AG20443 (cell line): ENCODE measurements at places on chromosomes 2 and 18.

- no peak for DNase-seq
Observed at GRCh38 chr18:48500517-48500916, 38.3 kb upstream of the CTIF start.

DNA sequence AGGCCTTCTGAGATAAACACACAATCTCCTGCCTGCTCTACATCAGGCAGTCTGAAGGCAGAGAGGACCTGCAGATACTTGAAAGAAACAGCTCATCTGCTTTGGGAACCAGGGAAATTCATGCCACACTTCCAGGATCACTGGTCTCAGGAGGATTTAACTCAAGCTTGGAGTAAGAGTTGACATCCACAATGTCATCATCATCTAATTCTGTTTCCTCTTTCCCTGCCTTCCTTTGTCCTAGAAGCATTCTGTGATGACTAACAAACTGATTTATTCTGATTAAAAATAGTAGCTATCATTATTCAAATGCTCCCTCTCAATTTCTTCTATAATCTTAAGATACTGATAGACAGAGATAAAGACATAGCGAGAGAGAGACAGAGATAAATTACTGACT is 766.8 kb downstream of the BCL11A start:
- DNase-seq, result no peak

GRCh38 chr2:203675086-203675485 is 31.4 kb upstream of the CD28 start:
- DNase-seq, result peak; percentile 20

- no peak for DNase-seq
Observed at GRCh38 chr2:178830451-178830850, 23.2 kb upstream of the TTN start.

DNA sequence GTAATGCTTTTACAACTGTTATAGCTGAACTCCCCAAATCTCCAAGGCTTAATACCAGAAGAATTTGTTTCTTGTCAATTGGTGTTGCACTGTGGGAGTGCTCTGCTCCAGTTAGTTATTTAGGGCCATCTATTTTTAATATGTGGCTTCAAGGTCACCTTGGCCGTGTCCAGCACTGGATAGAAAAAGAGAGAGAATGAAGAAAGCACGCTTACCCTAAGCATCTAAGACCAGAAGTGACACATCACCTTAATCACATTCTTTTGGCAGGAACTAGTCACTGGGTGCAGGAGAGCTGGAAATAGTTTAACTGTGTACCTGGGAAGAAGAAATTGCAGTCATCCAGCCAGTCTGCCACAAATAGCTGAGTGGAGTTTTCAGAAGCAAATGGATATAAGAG is 78.8 kb downstream of the VWC2L start:
- no peak for DNase-seq

DNA sequence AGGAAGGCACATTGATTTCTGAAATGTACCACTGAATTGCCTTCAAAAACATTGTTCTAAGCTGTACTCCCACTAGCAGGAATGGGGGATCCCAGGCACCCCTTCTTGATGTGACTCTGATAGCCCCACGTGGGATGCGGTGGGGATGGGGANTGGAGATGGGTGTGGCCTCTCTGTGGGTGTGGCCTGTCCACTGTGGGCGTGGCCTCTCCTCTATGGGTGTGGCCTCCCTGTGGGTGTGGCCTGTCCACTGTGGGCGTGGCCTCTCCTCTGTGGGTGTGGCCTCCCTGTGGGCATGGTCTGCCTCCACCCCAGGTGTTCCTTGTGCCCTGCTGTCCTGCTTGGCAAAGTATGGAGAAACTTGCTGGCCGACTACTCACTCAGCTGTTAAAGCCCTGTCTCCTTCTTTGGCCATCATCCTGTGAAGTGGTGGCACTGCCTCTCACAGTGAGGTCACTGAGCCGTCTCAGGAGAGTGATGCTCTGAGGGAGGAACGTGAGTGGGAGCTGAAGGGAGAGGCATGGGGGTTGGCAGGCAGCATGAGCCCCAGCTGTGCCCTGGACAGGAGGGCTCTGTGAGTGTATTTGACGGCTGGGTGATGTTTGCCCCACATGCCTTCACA is 6.7 kb upstream of the PARD6G start:
- DNase-seq, result peak; percentile 9

GRCh38 chr2:26670931-26671460 is 21.5 kb upstream of the KCNK3 start:
- no peak for DNase-seq

- no peak for DNase-seq
Observed at GRCh38 chr2:32289165-32289999, 11.7 kb downstream of the YIPF4 start.

GRCh38 chr2:42281416-42282081 is 79.5 kb downstream of the COX7A2L start:
- no peak for DNase-seq

DNA sequence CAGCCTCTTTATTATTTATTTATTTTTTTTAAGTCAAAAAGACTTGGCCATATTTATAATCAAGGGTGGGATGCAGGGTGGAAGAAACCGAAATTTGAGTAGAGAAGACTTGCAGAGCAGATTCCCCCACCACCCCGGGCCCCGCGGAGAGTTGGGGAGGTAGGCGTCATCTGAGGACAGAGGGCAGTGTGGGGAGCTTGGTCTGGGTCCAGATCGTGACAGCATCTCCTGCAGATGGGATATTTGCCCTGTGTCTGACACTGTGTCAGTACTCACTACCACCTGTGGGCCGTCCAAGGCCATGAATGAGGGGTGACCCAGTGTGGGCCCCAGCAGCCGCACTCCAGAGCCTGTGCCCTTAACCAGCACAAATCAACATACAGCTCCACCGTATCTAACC is 10.5 kb upstream of the PRELID3A start:
- DNase-seq, result no peak
